ENCODE measurements at places on chromosomes 3 and 15.

GRCh38 chr15:63544258-63545026, 40.0 kb downstream of the USP3 start:
- DNase-seq: no peak

- no peak for DNase-seq
Observed at GRCh38 chr3:57900786-57901185, 107.4 kb upstream of the FLNB start.

DNA sequence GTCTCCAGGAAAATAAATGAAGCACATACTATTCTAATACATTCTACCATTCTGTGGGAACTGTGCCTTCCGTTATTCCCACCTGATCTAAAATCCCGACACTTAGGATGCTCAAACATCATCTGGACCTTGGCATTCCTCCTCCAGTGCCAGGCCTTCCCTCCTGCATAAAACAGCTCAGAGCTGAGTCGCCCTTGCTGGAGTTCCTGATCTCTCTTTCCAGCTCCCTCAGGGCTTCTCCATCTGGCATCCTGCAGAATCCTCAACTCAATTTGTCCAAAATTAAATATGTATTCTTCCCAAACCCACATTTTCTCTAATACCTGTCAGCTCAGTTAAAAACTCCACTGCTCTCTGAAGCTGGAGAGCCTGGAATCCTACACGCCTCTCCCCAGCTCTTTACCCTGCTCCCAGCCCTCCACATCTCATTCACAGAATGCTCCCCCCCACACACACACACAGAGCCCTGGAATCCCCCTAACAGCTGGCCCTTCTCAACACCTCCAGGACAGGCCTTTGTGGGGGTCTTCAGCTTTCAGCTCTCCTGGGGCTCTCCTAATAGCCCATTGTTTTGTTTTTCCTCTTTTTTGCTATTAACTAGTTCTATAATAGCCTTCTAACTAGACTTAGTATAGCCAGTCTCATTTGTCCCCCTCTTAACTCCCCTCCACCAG, 78.5 kb downstream of the HMG20A start:
- no peak for DNase-seq

GRCh38 chr15:73965758-73966113, 26.4 kb downstream of the STOML1 start:
- no peak for DNase-seq

DNA sequence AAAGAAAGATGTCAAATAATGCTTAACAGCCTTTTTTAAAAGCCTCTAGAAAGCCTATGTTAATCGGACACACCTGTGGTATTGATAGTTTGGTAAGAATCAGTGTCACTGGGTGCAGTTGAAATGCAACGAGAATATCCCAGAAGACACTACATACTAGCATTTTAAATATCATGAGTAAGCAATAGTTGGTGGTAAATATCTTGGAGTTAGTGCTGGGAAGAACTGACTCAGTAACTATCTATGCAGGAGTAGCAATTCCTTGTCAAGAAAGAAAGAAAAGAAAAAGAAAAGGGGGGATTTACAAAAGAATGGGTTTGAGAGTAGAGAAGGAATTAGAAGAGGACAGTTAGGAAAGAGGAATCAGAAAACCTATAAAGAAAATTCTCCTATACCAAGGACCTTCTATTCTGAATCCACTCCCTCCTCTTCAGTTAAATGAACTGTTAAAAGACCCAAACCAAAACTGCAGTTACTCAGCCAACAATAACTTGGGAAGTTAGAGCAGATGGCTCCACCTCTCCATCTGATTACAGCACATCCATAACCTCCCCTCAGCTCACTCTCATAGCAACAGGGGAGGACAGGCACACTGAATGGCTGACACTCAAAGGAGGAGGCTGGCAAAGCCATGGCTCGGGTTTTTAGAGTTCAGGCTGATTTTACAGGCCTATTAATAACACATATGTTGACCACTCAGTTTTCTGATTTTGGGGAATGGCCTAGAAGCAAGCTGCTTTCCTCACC, 207.6 kb upstream of the MDFIC2 start:
- no peak for DNase-seq

GRCh38 chr15:28129231-28129848, 30.2 kb upstream of the OCA2 start:
- DNase-seq: no peak

GRCh38 chr3:129822241-129822640, 71.3 kb downstream of the TMCC1 start:
- no peak for DNase-seq

- no peak for DNase-seq
Observed at GRCh38 chr15:26311710-26312236, 448.6 kb upstream of the ATP10A start.

GRCh38 chr3:126530171-126531050, 6.5 kb downstream of the CHST13 start:
- DNase-seq: no peak

DNA sequence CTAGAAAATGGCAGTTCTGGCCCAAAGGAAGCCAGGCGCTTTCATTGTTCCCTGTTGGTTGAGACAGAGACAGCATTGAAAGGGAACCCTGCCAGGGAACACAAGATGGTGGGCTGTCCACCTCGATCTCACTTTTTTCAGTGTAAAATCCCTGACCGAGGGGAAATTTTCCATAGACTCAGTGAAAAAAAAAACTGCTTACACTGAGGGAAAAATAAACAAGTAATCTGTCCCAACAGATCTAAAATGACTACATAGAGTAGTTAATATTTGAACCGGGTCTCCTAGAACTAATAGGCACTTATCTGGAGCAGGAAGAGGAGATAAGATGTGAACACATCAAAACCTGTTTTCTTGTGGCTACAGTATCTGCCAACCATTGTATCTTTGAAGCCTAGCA, 763.4 kb upstream of the GOLIM4 start:
- no peak for DNase-seq

DNA sequence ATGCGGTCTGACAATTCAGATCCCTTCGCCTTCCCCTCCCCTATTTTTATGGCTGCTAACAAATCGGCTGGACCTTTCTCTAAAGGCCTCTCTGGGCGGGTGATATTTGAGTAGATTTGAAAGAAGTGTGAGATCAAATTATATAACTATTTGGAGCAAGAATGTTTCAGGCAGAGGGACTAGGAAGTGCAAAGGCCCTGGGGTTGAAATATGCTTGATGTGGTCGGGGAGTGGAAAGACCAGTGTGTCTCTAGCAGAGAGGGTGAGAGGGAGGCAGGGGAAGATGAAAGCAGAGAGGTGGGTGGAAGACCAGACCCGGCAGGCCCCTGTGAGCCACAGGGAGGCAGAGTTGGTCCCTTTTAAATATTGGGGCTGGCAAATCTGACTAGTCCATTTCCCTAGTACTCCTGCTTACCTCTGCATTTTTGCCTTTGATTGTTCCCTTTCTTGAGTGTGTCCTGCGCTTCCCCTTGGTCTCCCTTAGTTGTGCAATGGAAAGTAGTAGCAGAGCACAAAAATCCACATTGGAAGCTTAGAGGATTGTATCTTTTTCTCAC, 32.3 kb downstream of the SLCO3A1 start:
- no peak for DNase-seq

DNA sequence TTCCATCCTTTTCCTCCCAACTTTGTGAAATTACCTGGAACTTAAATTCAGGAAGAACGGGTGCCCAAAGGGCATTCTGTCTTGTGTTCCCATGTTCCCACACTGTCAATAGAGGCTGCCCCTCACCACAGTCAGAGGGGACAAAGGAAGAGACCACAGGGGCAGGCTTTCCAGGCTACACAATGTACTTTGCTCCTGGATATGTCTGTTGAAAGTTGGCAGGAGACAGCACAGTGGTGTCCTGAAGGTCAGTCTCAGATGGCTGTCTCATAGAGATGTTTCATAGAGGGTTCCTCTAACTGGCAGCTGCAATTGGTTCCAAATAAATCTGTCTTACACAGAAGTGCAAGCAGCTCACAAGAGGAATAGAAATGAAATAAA, 107.8 kb upstream of the TGFBR2 start:
- no peak for DNase-seq

DNA sequence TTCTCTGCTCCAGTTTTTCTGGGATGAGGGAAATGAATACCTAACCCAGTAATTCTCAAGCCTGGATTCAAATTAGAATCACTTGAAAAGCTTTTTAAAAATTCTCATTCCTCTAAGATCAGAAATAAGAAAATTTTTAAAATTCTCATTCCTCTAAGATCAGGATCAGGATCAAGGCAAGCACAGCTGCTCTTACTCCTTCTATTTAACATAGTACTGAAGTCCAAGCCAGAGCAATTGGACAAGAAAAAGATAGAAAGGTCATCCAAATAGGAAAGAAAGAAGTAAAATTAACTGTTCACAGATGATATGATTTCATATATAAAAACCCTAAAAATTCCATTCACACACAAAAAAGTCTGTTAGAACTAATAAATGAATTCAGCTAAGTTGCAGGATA, 24.2 kb upstream of the CLRN1 start:
- no peak for DNase-seq

DNA sequence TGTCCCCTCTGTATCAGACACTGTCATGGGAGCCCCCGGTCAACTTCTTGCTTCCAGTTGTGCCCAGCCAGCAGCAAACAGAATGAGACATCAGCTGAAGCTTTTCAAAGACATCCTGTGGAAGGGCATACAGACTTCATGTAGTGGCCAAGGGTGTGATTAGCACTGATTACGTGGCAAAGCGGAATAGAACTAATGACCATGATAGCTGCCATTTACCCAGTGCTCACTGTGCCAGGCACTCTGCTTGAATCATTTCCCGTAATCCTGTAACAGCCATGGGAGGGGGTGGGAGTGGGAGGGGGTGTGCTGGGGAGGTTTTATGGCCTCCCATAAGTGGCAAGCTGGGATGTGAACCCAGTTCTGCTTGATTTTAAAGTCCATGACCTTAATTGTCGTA, 29.5 kb downstream of the LPP start:
- DNase-seq: no peak

- no peak for DNase-seq
Observed at GRCh38 chr15:62242999-62243398, 77.9 kb upstream of the C2CD4B start.

DNA sequence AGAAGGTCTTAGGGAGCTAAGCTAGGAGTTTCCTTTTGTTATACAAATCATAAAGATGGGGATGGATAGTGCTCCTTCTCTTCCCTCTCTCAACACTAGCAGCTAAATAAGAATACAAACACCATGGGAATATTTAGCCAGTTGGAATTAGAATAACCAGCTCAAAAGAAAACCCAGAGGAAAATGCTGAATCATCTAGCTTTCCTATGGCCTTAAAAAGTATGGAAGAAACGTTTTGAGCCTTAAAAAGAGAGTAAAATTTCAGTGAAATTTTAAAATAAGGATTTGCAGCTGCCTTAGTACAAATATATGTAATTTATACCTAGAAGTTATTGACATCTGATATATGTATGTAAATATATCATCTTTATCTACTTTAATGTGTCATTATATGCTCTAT, 245.8 kb downstream of the STXBP5L start:
- DNase-seq: no peak

GRCh38 chr15:66238318-66238717, 15.2 kb downstream of the MEGF11 start:
- DNase-seq: no peak

DNA sequence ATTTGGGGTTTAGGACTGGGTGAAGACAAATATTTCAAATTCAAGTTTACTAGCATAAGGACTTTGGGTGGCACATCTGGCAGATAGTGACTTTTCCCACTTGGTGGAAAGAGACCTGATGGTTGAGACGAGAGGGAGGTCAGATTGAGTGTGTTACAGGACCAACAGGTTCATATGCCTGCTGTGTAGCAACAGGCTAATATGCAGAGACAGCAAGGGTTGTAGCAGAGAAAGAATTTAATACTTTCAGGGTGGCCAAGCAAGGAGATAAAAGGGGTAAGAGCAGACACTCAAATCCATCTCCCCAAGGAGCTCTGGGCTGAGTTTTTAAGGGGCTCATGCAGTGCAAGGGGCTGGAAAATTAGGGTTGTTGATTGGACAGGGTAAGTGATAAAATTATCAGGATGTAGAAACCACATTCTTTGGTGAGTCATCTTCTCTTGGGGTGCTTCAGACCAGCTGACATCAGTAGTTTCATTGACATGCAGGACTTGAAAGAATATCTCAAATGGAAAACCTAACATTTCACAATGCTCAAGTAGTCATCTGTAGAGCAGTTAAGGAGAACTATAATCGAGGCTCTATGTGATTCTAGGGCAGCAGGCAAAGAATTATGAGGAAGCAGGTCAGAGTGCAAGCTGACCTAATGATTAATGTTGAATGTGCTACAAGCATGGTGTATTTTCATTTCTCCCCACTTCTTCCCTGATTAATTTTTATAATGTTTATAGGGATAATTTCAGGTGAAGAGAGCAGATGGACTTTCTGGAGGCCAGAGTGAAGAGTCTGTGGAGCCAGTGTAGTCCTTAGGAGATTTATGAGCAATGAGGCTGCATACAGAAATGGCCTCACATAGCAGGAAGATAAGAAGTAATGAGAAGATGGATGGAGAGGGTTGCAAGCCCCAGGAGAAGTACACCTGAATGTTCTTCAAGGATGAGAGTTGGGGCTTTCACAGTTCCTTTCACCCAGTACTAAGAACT, 13.7 kb downstream of the FOXB1 start:
- no peak for DNase-seq

GRCh38 chr3:194395212-194395611, 3.9 kb downstream of the GP5 start:
- DNase-seq: peak; percentile 35

DNA sequence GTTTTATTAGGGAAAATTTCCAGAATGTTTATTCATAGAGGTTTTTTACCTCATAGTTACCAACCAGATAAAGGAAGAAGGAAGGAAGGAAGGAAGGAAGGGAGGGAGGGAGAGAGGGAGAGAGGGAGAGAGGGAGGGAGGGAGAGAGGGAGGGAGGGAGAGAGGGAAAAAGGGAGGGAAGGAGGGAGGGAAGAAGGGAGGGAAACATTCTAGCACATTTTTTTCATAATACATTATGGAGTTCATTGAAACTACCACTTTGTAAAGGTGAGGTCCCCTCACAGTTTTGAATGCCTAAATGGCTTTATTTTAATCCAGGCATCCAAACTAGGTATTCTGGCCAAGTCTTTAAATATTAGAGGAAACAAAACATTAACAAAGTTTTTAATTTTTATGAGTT, 1049.1 kb downstream of the ROBO1 start:
- DNase-seq: no peak

DNA sequence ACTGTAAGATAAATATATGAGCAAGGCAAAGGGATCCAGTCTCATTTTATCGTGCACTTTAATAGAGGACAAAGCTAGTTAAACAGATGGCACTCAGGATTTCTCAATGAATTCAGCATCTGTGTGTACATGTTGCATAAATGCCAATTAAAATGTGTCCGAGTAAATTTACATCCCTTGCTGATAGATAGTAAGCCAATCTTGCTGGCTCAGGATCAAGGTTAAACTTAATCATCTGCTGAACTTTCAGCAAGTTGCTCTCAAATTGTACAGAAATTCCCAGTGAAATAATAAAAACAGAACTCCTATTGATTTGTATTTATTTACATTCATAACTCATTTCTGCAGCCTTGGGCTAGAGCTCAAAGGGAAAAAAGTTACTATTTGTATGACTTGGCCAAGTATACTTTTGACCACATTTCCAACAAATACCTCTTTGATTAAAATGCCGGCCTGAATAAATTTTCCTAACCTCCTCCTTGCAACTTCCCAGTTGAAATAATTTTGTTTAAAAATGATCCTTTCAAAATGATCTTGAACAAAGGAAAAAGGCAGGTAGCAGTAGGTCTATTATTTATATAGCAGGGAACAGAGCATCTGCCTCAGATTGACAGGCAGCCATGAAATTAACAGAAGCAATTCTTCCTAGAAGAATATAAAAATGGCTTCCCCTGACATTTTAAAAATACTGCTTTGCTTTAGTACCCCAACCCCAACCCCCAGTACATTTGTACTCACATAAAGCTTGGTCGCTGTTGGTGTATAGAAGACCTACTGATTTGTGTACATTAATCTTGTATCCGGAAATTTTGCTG, 1001.9 kb downstream of the ROBO1 start:
- peak; percentile 36 for DNase-seq

Measured in NCI-H2227 treated with DMSO at 0.1 percent for 48 hours (cell line).